ENCODE measurements at places on chromosomes 6 and 20. TPM values are rescaled to one million over a fixed set of nuclear protein-coding genes. Genes with fewer than 3 reads are reported as not detected.

- H3K36me3 ChIP-seq = no peaks in the 10 kb centered on the region
- DNase-seq = no peak
- H3K4me3 ChIP-seq = no peak overlapping the region
- H3K4me1 ChIP-seq = peaks cover 2% of the 10 kb centered on the region
- H3K27me3 ChIP-seq = peaks cover 23% of the 10 kb centered on the region
These were observed 11.4 kb upstream of the GRM4 start for GRCh38 chr6:34157236-34157830.

DNA sequence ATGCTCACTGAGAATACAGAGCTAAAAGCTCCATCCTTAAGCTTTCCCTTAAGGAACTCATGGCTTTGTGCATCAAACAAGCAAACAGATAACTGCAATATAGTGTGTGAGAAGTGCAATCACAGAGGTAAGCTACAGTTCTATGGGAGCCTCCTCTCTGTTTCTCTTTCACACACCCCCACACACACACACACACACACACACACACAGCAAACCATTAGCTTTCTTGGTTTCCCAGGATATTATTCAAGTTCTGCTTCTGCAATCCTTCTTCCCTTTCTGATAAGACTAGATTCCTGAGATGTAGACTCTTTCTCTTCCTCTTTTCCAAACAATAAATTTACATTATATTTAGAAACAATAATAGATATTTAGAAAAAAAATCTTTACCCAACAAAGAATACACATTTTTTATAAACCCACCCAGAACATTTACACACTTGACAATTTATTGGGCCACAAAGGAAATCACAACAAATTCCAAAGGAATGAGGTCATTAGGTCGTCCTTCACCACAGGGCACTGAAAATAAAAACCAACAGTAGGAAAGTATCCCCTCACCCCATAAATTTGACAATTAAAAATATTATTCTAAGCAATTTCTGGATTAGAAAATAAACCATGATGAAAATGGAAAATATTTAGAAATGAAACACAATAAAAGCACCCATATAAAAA, 9.3 kb upstream of the GFOD1 start:
- DNase-seq = no peak
- no peaks in the 10 kb centered on the region for H3K27me3 ChIP-seq
- H3K4me3 ChIP-seq = no peak overlapping the region
- H3K4me1 ChIP-seq = peaks cover 6% of the 10 kb centered on the region

GRCh38 chr20:12012241-12013222, 94.8 kb downstream of the BTBD3 start:
- H3K27me3 ChIP-seq = no peaks in the 10 kb centered on the region
- H3K4me1 ChIP-seq = no peaks in the 10 kb centered on the region
- no peak overlapping the region for H3K4me3 ChIP-seq
- peak; percentile 4 for DNase-seq

DNA sequence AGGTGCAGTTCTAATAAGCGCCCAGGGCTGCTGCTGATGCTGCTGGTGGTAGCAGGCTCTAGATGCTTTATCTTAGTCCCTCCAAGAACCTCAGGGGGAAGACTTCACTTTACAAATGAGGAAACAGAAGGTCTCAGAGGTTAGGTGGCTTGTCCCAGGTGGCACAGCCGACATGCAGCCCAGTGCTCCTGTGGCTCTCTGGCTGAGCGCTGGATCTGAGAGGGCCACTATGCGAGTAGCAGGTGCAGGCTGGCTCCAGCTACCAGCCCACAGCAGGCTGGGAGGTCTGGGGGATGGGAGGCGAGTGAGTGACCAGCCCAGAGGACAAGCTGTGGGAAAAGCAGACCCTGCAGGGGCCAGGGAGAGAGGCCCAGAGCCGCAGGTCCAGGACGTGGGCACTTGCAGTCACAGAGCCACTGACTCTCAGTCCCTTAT, 90.9 kb downstream of the PRND start:
- peaks cover 66% of the 10 kb centered on the region for H3K4me1 ChIP-seq
- H3K36me3 ChIP-seq = peaks cover 49% of the 10 kb centered on the region
- no peak for DNase-seq
- no peaks in the 10 kb centered on the region for H3K27me3 ChIP-seq

DNA sequence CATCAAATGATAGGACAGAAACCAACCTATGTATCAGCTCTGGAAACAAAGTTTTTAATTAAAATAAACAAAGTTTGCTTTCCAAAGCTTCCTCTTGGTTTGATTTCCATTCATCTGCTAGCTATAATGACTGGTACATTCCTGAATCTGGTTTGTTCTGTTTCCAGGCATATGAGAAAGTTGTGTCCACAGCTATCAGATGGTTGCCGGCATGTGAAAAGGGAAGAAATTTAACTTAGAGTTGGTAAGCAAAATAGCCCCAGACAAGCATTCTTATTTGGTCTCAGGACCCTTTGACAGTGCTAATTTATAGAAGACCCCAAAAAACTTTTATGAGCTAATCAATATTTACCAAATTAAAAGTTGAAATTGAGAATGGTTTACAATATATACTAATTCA, 3.8 kb upstream of the RNF146 start:
- no peak for DNase-seq
- no peaks in the 10 kb centered on the region for H3K27me3 ChIP-seq
- H3K36me3 ChIP-seq = no peaks in the 10 kb centered on the region
- H3K4me1 ChIP-seq = peaks cover 6% of the 10 kb centered on the region

GRCh38 chr6:151390851-151391470, 398 bp downstream of the ZBTB2 start:
- peak overlapping the region; percentile 95 for H3K4me3 ChIP-seq
- H3K4me1 ChIP-seq = peaks cover 49% of the 10 kb centered on the region
- peaks cover 31% of the 10 kb centered on the region for H3K36me3 ChIP-seq
- peaks cover 3% of the 10 kb centered on the region for H3K27me3 ChIP-seq
- DNase-seq = peak; percentile 81

- no peak within 1 kb of the TSS for H3K27ac ChIP-seq
- H3K27me3 ChIP-seq = peaks cover 76% of the 10 kb centered on the region
- peak; percentile 8 for DNase-seq
- peak within 1 kb of the TSS; percentile 75 for H3K4me3 ChIP-seq
- no peaks in the 10 kb centered on the region for H3K36me3 ChIP-seq
These were observed at the start of gene CCN2 for GRCh38 chr6:131950767-131951575. Gene CCN2, minus strand, starts transcription at chr6:131951372. Its CDS starts 200 bp downstream, at chr6:131951172.

DNA sequence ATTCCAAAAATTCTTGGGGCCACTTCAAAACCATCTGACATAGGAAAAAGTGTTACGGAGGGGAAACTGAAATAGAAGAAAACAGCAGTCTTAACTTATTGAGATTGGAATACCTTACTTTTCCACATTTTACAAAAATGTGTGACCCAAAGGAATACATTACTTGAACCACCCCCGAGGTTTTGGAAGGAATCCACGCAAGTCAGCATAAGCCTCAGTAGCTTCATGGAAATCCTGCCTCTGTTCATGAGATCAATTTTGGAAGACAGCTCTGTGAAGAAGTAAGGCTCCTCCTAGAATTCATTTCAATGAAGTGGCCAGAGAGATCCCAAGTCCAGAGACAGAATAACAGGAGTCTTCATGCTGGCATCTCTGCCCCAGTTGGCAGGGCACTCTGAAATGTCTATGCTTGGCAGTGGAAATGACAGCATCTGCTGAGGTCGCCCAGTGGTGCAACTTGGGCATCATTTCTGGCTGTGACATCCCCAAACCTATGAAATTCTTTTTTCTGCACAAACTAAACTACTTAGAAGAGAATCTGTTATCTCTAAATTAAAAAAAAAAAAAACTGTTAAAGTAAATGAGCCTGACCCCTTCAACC, 132.5 kb downstream of the EPM2A start:
- H3K36me3 ChIP-seq = no peaks in the 10 kb centered on the region
- no peak overlapping the region for H3K4me3 ChIP-seq
- no peak overlapping the region for H3K27ac ChIP-seq
- H3K4me1 ChIP-seq = no peaks in the 10 kb centered on the region
- no peak for DNase-seq
- no peaks in the 10 kb centered on the region for H3K27me3 ChIP-seq

GRCh38 chr6:122580737-122581136, 29.5 kb upstream of the PKIB start:
- H3K27ac ChIP-seq = no peak overlapping the region
- peaks cover 3% of the 10 kb centered on the region for H3K4me1 ChIP-seq
- peaks cover 4% of the 10 kb centered on the region for H3K27me3 ChIP-seq
- no peak for DNase-seq
- H3K4me3 ChIP-seq = no peak overlapping the region

- H3K4me1 ChIP-seq = peaks cover 8% of the 10 kb centered on the region
- no peak overlapping the region for H3K27ac ChIP-seq
- H3K27me3 ChIP-seq = no peaks in the 10 kb centered on the region
- no peaks in the 10 kb centered on the region for H3K36me3 ChIP-seq
These were observed 227.4 kb downstream of the PHACTR1 start for GRCh38 chr6:12944001-12944400.

GRCh38 chr20:53857723-53858236, 212.6 kb downstream of the BCAS1 start:
- H3K4me1 ChIP-seq = peaks cover 36% of the 10 kb centered on the region
- H3K36me3 ChIP-seq = peaks cover 1% of the 10 kb centered on the region
- no peak overlapping the region for H3K4me3 ChIP-seq
- H3K27me3 ChIP-seq = no peaks in the 10 kb centered on the region
- DNase-seq = no peak

GRCh38 chr20:64196847-64197306, 32.6 kb downstream of the MYT1 start:
- H3K4me1 ChIP-seq = no peaks in the 10 kb centered on the region
- no peaks in the 10 kb centered on the region for H3K36me3 ChIP-seq
- H3K4me3 ChIP-seq = no peak overlapping the region
- peaks cover 17% of the 10 kb centered on the region for H3K27me3 ChIP-seq
- no peak overlapping the region for H3K27ac ChIP-seq
- no peak for DNase-seq

GRCh38 chr6:140271759-140272377, 897.4 kb upstream of the CITED2 start:
- peaks cover 4% of the 10 kb centered on the region for H3K27me3 ChIP-seq
- no peak for DNase-seq
- no peak overlapping the region for H3K4me3 ChIP-seq
- H3K36me3 ChIP-seq = no peaks in the 10 kb centered on the region

DNA sequence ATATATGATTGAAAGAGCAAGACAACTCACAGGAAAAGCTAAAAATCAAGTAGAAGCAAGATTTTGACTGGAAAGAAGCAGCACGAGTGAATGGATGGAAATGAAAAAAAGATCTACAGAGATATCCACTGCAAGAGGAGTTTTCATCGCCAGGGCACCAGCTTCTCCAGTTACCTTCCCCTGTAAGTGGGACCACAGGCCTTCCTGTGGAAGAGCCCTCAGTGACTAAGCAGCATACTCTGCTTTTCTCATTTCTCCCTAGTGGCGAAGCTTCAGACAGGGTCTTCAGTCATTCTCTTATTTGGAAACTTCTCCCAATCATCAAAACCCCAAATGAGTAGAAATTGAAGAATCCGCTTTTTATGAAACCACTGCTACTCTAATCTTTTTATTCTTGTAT, 40.5 kb downstream of the ADGRB3 start:
- DNase-seq = no peak
- H3K27ac ChIP-seq = no peak overlapping the region
- H3K36me3 ChIP-seq = no peaks in the 10 kb centered on the region

DNA sequence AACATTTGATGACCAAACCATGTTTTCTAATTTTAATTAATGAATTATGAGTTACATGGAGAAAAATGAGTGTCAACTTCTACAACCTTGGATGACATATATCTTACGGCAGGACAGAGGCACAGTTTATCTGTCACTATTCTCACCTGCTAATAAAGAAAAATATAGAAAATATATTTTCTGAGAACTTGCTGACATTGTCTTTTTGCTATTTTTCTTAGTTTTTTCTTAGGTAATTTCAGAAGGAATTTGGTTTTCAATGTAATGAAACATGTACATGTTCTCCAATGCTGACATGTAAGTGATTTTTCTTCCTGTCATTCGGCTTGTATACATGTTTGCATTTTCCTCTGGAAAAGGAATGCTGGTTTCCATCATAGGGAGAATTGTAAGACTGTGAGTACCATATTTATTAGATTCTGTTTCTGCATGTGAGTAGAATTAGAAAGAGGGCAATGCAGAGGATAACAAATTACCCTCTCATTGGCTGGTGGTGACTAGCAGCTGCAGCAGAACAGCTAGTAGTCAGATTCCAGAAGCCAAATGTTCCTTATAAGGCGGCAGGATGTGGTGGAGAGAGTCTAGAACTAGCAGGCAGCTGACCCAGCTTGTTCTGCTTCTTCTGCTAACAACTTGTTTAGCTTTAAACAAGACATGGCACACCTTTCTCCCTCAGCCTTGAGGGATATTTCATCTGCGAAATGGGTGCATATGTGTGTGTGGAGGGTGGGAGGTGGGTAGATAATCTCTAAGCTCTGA, 132.8 kb upstream of the SPACA1 start:
- no peaks in the 10 kb centered on the region for H3K4me1 ChIP-seq
- no peaks in the 10 kb centered on the region for H3K27me3 ChIP-seq
- DNase-seq = no peak
- no peaks in the 10 kb centered on the region for H3K36me3 ChIP-seq
- no peak overlapping the region for H3K4me3 ChIP-seq

- no peak for DNase-seq
- H3K4me1 ChIP-seq = peaks cover 54% of the 10 kb centered on the region
- no peaks in the 10 kb centered on the region for H3K27me3 ChIP-seq
- H3K27ac ChIP-seq = peak overlapping the region; percentile 71
- H3K36me3 ChIP-seq = peaks cover 63% of the 10 kb centered on the region
These were observed 3.9 kb downstream of the CNPY3 start for GRCh38 chr6:42933205-42933604.

DNA sequence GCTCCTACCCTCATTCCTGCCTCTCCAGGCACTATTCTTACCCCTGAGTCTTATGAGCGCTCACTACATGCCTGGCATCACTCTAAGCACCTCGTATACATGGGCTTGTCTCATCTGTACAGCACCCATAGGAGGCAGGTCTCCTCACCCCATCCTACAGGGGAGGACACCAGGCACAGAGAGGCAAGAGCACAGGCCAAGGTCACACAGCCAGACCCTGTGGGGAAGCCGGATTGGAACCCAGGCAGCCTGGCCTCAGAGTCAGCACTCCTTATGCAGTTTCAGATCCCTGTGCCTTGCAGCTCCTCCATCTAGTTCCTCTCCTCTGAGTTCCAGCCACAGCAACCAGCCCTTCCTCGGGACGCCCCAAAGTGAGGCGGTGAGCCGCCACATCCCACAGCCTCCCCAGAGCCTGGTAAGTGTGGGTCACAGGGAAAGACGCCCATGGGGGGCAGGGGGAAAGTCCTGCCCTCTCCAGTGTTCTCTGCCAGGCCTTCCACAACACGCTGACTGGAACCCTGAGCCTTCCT, 103.3 kb downstream of the NFATC2 start:
- peaks cover 14% of the 10 kb centered on the region for H3K4me1 ChIP-seq
- peaks cover 43% of the 10 kb centered on the region for H3K36me3 ChIP-seq
- H3K27ac ChIP-seq = peak overlapping the region; percentile 11
- H3K27me3 ChIP-seq = no peaks in the 10 kb centered on the region

The SOX18 gene
- not detected for total RNA-seq

The TMC2 gene
- not detected for total RNA-seq

The SEL1L2 gene
- not detected for total RNA-seq

The EMILIN3 gene
- not detected for total RNA-seq

The OR2B6 gene
- total RNA-seq = not detected

The CST5 gene
- total RNA-seq = not detected

The SLC16A10 gene
- 12.0 TPM for total RNA-seq

All from activated naive CD8-positive, alpha-beta T cell treated with anti-CD3 and anti-CD28 coated beads for 36 hours (primary cell).